ENCODE measurements at places on chromosomes 2 and 18.

- DNase-seq = no peak
These were observed 27.8 kb downstream of the AGFG1 start for GRCh38 chr2:227499627-227500300.

GRCh38 chr2:41626936-41627335, 420.9 kb upstream of the PKDCC start:
- DNase-seq = no peak

GRCh38 chr2:52145005-52145404, 1113.1 kb upstream of the NRXN1 start:
- no peak for DNase-seq

- no peak for DNase-seq
These were observed 29.7 kb downstream of the ZNF804A start for GRCh38 chr2:184628051-184628450.

- no peak for DNase-seq
These were observed 16.3 kb downstream of the CABLES1 start for GRCh38 chr18:23151414-23152099.

DNA sequence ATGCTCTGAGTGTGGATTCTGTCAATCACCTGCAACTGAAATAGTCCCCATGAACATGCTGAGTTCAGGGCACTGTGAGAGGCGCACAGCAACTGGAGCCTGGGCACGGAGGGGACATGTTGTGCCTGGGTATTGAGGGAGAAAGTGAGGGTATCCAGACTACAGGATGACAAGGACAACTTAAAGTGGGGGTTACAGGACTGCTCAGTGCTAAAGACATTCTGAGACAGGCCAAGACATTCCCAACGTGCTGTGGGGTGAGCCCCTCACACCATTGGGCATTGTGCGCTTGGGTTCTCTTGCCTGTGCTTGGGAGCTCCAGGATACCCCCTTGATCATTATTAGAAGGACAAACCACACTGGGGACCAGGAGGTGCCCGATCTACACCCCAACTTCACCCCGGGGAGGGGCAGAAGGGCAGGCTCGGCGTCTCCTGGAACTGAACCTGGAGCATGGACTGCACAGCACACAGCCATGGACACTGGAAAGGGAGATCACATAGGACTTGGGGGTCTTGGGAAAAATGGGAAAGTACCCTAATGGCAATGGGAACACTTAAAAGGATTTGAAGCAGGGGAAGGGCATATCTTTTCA, 72.5 kb upstream of the HDAC4 start:
- no peak for DNase-seq

DNA sequence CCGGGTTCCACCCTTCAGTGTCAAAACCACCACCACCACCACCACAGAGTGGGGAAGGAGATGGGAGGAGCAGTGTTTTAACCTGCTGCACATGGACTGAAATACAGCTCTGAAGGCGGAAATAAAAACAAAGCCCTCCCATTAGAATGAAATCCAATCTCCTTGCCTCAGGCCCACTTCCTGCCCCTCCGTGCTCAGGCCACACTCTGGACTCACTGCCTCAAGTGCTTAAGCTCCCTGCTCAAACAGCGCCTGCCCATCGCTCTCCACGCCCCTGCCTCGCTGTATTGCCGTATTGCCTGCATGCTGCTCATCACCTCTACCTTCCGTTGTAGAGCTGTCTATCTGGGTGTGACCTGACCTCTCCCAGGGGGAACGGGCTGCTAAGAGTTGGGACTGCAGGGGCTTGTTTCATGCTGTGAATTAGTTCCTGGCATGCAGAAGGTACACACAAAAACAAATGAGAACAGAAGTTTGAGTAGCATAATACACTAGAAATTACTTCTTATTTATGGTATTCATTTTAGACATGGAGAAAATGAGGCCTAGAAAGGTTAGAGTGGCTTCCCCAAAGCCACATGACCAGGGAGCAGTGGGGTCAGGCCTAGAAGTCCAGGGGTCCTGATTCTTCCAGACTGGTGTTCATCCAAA, 31.6 kb upstream of the NEB start:
- DNase-seq = no peak

- no peak for DNase-seq
These were observed 194.7 kb upstream of the HS6ST1 start for GRCh38 chr2:128513116-128513960.

DNA sequence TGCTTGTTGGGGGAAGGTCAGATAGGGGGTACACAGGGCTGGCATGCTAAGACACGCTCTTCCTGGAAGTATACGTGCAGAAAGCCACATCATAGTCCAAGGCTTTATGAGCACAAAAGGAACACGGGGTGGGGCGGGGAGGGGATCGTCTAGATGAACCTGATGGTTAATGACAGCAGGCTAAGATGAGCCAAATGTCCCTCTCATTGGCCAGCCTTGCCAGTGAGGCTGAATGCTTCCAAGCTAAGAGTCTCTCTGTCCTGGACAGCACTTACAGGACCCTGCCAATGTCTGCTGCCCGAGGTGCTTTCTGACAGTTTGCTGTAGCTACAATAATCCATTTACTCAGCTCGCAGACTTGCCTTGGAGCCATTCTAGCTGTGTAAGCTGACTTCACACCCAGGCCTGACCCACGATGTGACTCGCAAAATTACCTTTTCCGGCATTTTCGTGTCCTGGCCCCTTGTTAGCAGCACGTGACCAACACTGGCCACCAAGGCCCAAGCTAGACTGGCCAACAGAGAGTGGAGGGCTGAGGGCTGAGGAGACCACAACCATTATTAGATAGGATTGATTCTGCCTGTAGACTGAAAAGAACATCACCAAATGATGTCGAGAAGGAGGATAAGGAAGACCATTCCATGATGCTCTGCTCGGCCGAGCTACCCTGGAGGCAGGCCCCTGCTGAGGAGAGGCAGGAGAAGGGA, 84.2 kb downstream of the MALT1 start:
- DNase-seq = no peak

GRCh38 chr18:57574866-57575265, 11.6 kb downstream of the FECH start:
- DNase-seq = no peak

GRCh38 chr2:111049792-111050640, 70.7 kb upstream of the BCL2L11 start:
- no peak for DNase-seq

DNA sequence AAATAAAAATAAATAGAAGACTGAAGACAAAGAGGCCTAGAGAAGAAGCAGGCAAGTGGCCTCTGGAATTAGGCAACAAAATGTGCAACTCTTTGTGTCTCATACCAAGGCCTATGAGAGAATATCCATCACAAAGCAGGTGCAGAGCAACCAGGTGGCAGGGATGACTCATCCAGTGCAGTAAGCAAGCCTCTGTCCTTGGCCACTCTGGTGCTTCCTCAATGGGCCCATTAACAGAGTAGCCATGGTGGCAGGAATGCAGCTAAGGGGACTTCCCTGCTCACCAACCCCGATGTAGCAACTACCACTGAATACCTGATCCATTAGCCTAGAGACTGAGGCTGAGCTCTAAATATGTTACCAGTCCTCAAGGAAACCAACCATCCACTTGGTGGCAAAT, 11.0 kb upstream of the EPG5 start:
- no peak for DNase-seq

DNA sequence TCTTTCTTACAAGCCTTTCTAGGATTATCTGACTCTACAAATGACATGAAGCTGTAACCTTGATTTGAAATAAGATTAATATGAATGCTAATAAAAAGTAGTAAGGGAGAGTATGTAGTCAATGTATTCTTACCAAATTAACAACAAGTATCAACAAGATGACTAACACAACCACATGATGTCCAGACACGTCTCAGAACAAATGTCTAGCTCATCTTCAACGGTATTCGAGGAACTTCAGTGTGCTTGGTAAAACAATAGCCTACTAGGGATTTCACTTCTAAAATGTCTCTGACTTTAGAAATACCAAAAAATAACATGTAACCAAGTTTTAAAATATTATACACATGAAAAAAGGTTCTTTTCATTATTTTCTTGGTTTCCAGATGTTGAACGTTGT, 3.4 kb downstream of the HDLBP start:
- no peak for DNase-seq

GRCh38 chr2:178498137-178498536, 17.9 kb downstream of the PLEKHA3 start:
- no peak for DNase-seq

- DNase-seq = no peak
These were observed 10.7 kb downstream of the MRPL44 start for GRCh38 chr2:223967981-223968380.

GRCh38 chr2:178949584-178949983, 100.4 kb downstream of the CCDC141 start:
- DNase-seq = no peak

GRCh38 chr18:28439870-28440269, 262.9 kb upstream of the CDH2 start:
- DNase-seq = no peak

DNA sequence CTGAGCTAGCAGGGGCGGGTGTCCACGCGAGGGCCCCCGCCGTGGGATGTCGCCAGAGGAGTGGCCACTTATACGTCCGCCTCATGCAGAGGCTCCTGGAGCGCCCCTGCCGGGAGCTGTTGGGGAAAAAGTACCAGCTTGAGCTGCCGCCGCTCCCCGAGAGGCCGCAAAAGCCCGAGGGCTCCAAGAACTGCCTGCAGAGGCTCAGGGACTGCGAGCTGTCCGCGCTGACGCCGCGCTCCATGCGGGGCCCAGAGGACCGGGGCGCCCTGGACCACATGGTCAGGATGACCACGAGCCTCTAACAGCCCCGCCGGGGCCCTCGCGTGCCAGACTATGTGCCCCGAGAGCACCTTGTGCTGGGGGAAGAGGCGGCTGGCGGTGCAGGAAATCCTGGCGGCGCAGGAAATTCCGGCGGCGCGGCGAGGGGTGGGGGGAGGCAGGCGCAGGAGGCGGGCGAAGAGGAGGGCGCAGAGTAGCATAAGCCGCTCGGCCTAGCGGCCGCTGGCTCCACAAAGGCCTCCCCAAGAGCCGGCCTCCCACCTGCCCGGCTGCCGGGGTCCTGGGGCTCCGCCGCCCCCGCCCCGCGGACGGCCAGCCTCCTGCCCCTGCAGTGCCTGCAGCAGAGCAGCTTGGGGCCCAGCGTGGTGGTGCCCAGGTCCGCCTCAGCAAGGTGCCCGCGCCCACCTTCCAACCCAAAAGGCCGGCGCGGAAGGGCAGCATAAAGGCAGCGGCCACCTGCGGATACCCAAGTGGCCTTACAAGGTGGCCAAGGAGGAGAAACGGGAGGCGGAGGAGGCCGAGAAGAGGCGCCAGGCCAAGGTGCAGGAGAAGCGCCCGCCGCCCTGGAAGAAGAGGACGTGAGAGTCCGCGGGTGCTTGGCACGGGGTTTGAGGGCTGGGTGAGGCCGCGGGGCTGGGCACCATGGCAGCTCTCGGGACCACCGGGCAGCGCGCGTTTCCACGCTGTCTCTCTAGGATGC, 42.1 kb upstream of the TRIM43B start:
- DNase-seq = peak; percentile 41

GRCh38 chr2:179240481-179241451, 23.9 kb downstream of the SESTD1 start:
- no peak for DNase-seq

- no peak for DNase-seq
These were observed 68.4 kb downstream of the SLC16A14 start for GRCh38 chr2:230000118-230000841.

- DNase-seq = no peak
These were observed 25.4 kb downstream of the SP100 start for GRCh38 chr2:230441227-230441897.

DNA sequence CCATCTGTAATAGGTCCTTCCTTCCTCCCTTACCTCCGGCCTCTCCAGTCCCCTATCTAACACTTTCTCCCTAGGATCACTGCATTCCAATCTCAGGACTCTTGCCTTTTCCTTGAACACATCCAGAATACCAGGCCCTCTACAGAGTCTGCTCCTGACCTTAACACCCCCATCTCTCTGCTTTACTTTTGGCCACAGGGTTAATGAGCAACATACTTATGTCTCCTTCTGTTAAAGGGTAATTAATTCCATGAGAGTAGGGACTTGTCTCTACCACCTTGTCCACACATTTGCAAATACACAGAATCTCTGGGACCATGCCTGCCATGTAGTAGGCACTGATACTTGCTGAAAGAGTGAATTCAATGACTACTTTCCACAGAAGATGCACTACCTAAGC, 94.9 kb downstream of the COBLL1 start:
- DNase-seq = no peak

GRCh38 chr2:100524331-100524730, 38.5 kb upstream of the PDCL3 start:
- DNase-seq = no peak

GRCh38 chr2:150698016-150698661, 210.7 kb upstream of the RND3 start:
- DNase-seq = no peak

GRCh38 chr2:240922982-240923537, 16.9 kb downstream of the CROCC2 start:
- no peak for DNase-seq

DNA sequence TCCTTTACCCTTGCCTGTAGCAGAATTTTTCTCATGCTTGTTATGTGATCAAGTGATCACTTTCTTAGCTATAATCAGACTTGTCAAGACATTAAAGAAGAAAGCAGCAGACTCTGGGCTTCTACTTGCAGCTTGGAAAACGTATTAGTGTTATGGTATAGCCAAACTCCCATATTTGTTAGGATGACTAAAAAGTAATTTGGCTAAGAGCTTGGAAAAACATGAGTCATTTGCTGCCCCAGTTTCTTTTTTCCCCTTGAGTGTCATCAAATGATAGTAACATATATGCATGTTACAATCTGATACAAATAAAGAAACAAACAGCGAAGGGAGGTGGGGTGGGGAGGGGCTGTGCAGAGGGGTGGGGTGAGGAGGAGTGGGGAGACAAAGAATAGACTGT, 155.5 kb downstream of the IKZF2 start:
- no peak for DNase-seq

GRCh38 chr2:80706951-80707350, 402.4 kb upstream of the LRRTM1 start:
- no peak for DNase-seq

GRCh38 chr2:202311823-202312388, 46.3 kb downstream of the NOP58 start:
- no peak for DNase-seq

DNA sequence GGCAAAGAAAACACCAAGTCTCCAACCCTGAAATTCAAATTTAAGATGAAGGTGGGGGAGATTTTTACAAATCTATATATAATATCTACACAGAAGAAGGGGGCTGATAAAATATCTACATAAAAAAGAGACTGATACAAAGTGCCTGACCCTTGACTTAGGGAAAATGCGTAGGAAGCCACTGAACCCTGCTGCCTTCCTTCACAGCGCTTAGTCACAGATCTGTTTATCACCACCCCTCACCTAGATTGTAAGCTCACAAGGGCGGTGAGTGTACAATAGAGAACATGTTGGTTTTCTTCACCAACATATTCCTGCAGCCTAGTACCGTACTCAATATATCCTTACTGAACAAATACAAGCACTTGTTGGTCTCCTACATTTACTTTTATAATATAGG, 54.3 kb downstream of the NOL10 start:
- no peak for DNase-seq

- DNase-seq = no peak
These were observed 9.2 kb upstream of the DNPEP start for GRCh38 chr2:219396863-219397457.

Data from activated CD4-positive, alpha-beta T cell treated with anti-CD3 and anti-CD28 coated beads for 1 hour (primary cell).